Iris pigment epithelial cell (primary cell): ENCODE measurements at places on chromosomes 2 and 18.

DNA sequence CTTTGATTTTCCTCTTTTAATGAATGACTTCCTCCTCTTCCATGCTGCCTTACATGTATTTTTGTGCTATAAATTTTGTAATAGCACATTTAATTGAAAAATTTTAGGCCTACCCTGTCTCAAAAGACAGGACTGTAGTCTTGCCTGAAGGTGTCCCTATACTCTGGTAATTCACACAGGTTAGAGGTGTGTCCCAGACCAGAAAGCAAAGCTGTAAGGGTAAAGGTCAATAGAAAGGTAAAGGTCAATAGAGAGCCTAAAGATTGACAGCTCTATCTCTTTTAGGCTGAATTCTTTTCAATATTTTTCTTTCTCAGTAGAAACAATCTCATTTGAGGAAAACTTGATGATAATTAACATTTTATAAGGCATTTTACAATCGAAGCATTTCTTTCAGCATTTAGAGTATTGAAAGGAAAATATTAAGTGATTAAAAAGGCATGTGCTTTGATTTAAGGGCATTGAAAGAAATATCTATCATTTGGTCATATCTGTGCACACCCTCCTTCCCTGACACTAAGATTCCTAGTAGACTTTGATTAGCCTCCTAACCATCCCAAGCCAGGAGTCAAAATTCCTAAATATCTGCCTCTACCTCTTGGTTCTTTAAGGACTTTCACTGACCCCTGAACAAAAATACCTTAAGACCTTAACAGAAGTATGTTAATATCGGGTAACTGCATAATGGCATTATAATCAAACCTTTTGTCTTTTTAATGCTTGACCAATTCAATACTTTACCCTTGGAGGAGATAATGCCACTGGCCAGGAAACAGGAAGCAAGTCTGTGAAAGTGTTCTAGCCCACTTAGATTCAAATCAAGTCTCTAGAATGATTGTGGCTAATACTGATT is 161.8 kb upstream of the DTNA start:
- no peak for DNase-seq

- peak; percentile 59 for DNase-seq
These were observed 304.8 kb upstream of the CCDC68 start for GRCh38 chr18:55264108-55264507.

DNA sequence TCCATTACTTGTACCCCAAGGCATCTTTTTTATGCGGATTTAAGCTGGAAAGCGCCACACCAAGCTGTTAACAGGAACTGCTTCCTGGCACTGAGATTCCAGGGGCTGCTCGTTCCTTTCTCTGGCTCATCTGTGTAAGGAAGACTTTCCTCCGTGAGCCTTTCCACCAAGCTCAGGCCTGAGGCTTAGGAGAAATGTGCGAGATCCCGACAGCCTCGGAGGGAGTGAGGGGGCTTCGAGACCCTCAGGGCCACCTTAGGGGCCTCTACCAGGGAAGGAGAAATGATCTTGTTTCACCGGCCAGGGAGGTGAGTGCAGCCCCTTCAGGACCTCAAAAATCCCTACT is 17.1 kb downstream of the B3GNT7 start:
- no peak for DNase-seq

DNA sequence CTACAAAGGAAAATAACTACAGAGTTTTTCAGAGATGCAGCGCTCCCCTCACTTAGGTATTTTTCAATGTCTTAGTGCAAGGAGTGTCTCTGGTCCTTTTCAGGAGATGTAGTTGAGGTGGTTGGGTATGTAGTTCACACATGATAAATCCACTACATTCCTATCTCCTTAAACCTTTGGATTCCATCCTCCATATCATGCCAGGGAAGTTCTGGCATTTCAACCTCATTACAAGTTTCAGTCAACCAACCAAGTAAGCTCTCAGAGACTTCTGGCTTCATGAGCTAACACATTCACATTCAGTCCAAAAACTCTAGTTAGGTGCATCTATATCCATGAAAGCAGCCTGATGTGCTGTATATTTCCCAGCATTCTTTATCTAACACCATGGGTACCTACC is 47.3 kb downstream of the MAP3K20 start:
- DNase-seq = no peak

GRCh38 chr2:223642506-223642905 is 40.3 kb upstream of the SCG2 start:
- peak; percentile 65 for DNase-seq

GRCh38 chr18:13222856-13223281 is 4.3 kb downstream of the LDLRAD4 start:
- DNase-seq = no peak

DNA sequence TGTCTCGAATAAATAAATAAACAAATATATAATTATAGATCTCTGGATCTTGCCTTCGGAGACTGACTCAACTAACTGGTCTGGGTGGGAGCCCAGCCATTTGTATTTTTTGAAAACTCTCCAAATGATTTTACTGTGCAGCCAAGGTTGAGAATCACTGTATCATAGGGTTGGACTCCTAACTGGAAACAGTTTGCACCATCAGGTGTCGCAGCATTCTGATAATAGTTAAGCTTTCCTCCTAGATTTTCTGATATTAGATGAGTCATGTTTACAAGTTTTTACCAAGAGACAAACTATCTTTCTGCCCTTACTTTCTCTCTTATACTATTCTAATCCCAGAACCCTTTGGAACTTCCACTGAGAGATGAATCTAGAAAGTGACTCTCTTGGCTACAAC is 16.8 kb downstream of the IL37 start:
- DNase-seq = no peak

DNA sequence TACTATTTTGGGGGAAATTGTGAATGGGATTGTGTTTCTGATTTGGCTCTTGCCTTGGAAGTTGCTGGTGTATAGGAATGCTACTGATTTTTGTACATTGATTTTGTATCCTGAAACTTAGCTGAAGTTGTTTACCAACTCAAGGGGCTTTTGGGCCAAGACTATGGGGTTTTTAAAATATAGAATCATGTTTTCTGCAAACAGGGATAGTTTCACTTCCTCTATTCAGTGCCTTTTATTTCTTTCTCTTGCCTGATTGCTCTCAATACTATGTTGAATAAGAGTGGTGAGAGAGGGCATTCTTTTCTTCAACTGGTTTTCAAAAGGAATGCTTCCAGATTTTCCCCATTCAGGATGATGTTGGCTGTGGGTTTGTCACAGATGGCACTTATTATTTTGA is 1383.8 kb upstream of the ACVR2A start:
- no peak for DNase-seq

GRCh38 chr2:170680172-170680941 is 34.8 kb upstream of the SP5 start:
- no peak for DNase-seq

- peak; percentile 53 for DNase-seq
These were observed 819 bp upstream of the MAP3K2 start for GRCh38 chr2:127388423-127389164.

- no peak for DNase-seq
These were observed 158.9 kb upstream of the HNRNPA3 start for GRCh38 chr2:177053716-177054115.

DNA sequence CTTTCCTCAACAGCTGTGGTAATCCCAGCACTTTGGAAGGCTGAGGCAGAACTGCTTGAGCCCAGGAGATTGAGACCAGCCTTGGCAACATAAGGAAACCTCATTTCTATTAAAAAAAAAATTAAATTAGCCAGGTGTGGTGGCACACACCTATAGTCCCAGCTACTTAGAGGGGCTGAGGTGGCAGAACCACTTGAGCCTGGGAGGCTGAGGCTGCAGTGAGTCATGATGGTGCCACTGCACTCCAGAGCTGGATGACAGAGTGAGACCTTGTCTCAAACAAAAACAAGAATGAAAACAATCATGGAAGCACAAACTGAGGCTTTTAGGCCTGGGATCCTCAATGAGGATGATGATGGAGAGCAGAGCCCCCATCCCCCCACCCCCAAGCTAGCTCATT is 19.8 kb downstream of the GAREM1 start:
- no peak for DNase-seq

DNA sequence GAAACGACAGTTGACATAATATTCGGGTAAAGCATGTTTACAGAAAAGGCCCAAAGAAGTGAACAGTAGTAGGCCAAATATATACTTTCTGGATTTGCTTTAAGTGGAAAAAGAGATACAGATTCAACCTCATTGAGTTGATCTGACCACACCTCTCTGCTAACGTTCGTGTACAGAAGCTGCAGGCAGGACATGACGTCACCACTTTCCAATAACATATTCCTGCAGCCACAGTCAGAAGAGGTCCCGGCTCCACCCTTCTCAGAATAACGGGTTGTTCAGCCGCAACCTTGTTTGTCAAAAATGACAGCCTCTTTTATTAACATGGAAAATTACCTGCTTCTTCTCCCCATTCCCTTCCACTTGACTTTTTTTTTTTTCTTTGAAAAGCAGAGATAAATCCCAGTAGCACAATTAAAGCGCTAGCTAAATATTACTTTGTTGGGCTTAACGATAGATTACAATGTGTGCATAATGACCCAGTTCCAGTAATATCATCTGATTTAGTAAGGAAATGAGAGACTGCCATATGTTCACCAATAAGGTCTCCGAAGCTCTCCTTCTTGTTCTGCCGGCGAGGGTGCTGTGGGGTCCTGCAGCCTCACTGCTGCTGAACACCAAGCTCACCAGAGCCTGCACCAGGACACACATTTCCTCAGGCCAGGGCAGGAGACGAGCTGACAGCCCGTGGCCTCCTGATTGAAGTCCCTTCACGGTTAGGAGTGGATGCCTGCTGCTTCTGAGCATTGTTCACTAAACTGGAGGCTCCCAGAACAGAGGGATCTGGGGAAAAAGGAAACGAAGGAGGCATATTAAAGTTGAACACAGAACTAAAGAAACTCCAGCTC is 451.0 kb upstream of the SALL3 start:
- no peak for DNase-seq
